ENCODE measurements at places on chromosomes 11 and 22.

DNA sequence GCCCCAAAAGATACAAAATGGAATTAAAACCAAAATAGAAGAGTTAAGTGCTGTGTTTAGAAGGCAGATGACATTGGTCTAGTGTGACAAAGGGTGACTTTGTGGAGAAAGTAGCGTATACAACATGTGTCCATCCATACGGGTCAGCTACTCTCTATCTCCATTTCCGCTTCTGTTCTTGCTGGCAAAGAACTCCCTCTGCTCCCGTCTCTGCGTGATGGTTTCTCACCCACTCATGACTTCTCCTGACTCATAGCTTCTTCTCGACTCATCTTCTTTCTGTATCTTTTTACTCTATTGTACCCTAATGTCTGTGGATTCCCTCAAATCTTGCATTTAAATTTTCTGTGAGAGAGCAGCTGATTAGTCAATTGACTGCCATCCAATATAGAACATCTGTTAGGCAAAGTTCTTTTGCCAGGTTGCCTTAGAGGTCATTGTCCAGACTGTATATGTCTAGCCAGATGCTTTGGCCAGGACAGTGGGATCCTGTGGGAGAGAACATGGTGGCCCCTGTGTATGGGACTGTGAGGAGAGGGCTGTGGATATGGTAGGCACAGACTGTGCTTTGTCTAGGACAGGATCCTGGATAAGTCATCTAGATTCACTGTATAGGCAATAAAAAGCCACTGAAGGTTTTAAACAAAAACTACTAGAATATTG lies 28.4 kb downstream of the MMP13 start:
- DNase-seq: no peak

- no peak for DNase-seq
Measured at GRCh38 chr11:88301488-88302140, 35.9 kb downstream of the CTSC start.

GRCh38 chr22:35390933-35391332 lies 9.0 kb upstream of the MCM5 start:
- DNase-seq: no peak

DNA sequence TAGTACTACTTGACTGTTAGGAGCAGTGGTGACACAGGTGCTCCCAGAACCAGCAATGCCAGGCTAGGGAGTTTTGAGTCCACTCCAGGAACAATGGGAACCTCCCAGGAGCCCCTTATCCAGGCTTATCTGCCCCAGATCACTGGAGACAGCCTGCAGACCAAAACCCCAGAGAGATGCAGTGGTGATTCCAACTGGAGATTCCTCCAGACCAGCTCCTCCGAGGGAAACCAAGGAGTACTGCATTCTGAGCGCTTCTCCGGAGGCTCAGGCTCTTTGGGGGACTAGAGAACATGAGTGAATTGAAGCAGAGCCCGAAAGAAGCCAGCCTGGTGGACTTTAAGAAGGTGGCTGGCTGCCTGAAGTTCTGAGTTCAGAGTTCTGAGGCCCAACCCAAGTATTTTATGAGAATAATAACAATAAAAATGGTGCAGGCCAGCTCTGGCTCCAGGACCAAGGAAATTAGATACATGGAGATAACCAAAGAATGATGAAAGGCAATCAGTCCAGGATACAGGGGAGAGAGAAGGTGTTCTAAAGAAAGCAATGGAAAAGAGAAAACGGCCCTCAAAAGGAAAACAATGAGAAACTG lies 1.3 kb upstream of the TMEM25 start:
- no peak for DNase-seq

GRCh38 chr22:45036154-45036553 lies 26.3 kb upstream of the PHF21B start:
- no peak for DNase-seq

GRCh38 chr11:26613759-26614158 lies 41.7 kb upstream of the MUC15 start:
- DNase-seq: no peak

DNA sequence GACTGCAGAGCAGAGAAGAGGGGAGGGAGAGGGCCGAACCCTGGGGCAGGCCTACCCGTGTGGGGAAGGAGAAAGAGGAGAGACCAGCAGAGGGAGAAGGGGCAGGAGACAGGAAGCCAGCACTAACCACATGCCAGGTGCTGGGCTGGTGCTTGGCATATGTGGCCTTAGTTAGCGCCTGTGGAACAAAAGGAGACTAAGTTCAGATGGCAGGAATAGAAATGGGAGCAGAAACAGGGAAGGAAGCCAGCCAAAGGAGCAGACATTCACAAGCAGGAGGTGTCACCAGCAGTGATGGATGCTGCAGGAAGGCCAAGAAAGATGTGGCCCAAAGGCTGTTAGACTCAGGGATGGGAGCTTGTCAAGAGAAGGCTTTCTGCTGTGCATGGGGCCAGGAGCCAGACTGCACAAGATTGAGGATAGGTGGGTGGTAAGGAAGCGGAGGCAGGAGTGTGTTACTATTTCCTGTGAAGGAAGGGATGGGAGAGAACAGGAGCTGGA lies 26.7 kb downstream of the TREH start:
- DNase-seq: no peak

DNA sequence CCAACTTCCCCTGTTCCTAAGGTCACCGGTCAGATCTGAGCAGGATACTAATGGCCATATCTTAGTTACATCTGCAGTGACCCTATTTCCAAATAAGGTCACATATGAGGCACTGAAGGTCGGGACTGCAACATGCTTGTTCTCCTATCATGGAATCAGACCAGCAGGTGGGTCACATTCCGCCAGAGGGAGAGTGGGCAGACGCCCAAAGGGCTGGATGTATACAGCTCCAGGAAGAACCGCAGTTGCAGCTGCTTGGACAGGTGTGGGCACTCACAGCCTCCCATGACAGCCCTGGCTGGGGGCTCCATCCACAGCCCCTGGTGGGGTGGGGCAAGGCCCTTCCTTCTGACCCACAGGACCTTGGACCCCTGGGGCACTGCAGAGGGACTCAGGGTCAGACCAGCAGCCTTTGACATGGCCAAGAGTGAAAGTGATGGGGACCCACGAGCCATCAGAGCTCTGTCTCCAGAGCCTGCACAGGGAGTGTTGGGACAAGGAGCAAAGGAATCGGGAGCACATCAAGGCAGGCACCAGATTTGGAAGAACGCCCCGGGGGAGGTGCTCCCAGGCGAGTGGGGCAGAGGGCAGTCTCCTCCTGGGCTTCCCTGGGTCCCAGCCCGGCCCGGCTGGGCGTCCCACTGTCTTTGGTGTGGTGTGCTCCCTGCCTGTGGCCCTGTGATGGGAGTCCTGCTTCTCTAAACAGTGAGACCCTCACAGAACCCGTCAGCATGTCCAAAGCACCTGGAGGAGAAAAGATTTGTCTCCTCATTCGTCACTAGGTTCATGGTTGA lies 13.3 kb upstream of the CD81 start:
- no peak for DNase-seq

DNA sequence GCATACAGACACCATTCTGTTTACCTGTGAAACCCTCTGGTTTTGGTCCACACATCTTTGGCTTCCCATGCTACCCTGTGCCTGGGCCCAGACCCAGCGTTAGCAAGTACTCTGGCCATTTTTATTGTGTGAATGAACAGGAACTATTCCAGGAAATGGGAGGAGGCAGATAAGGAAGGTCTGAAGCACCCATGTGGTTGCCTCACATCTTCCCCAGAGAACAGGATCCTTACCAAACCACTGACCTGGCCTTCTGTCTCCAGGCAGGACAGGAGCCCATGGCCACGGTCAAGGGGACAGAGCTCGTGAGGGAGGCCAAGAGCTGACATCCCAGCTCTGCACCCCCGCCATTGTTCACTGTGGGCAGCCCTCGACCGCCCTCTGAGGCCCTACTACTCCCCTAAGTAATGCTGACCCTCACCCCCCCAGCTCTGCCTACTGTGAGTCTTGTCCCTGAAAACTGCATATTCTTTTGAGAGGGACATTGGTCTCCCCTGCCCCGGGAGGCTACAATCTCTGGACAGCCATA lies 97.7 kb upstream of the TP53I11 start:
- DNase-seq: no peak

GRCh38 chr11:11444027-11444803 lies 91.2 kb upstream of the CSNK2A3 start:
- no peak for DNase-seq

DNA sequence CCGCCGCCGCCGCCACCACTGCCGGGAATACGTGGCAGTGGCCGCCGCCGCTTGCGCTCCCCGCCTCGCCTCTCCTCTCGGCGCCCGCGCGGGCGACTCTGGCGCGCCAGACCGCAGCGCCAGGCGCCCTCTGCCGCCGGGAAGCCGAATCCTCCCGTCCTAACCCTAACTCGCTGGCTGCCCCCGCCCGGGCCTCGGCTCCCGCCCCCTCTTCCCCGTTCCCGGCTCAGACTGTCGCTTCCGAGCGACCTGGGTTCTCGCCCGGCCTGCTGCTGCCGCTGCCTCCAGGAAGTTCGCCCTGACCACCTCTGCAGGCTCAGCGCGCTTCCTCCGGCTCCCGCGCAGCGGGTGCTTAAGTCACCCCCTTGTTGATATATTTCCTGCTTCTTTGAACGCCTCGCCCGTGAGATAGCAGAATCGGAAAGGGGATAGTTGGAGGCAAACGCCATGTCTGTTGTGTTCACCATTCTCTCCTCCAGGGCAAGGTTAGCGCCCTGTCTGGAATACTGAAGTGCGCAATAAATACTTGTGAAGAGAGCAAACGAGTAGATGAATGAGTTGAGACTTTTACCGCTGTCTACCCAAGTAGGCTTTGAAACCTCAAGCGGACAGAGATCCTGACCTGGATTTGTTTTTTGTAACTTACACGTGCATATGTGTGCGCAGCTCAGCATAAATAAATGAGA lies at the start of gene SMCO4:
SMCO4 (minus strand) TSS at position 100 of the 686 bp plus-strand sequence. CDS start 64,202 bp downstream, outside the sequence.
- peak; percentile 56 for DNase-seq

GRCh38 chr11:76314741-76315090 lies 66.2 kb downstream of the THAP12 start:
- no peak for DNase-seq

- DNase-seq: no peak
Measured at GRCh38 chr11:67609316-67609715, 2.6 kb downstream of the NDUFV1 start.

- DNase-seq: no peak
Measured at GRCh38 chr22:32533265-32534111, 58.9 kb downstream of the FBXO7 start.

- DNase-seq: no peak
Measured at GRCh38 chr22:36822581-36822980, 5.7 kb upstream of the PVALB start.

GRCh38 chr22:26852176-26852575 lies 194.8 kb downstream of the MIAT start:
- no peak for DNase-seq

DNA sequence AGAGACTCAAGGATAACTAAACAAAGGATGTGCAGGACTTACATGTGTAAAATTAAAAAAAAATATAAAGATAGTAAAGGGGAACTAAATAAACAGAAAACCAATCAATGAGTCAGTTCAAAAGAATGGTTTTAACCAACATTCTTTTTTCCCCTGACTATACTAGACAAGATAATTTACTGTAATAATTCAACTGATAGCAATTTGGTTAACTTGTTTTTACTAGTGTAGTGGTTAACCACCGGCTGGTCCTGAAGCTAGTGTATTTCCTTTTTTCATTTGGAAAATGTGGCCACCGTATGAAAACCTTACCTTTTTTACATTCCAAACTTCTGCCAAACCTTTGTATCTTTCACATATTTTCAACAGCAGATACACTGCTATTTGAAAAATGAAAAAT lies 123.1 kb downstream of the ARHGAP42 start:
- no peak for DNase-seq

DNA sequence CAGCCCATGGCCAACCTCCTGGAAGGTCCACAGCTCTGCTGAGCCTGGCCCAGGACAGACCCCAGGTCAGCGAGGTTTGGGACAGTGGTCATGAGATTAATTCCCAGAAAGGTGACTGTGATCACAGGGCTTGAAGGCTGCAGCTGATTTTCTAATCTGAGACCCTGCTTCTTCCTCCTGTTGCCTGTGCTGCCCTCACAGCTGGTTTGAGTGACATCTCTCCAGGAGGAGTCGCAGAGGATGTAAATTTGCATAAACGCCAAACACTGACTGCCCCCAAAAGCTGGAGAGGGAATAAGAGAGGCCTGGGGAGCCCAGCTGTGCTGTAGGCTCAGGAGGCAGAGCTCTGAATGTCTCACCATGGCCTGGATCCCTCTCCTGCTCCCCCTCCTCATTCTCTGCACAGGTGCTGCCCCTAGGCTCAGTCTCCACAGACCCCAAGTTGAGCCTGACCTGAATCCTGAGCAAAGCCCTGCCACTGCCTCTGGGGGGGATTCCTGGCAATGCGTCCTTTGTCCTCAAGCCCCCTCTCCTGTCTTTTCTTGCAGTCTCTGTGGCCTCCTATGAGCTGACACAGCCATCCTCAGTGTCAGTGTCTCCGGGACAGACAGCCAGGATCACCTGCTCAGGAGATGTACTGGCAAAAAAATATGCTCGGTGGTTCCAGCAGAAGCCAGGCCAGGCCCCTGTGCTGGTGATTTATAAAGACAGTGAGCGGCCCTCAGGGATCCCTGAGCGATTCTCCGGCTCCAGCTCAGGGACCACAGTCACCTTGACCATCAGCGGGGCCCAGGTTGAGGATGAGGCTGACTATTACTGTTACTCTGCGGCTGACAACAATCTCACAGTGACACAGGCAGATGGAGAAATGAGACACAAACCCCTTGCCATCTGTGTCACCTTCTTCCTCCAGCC lies 23.8 kb downstream of the GGTLC2 start:
- no peak for DNase-seq

- no peak for DNase-seq
Measured at GRCh38 chr11:110782616-110783015, 70.4 kb upstream of the ARHGAP20 start.

GRCh38 chr11:87356428-87356827 lies 318.7 kb downstream of the TMEM135 start:
- no peak for DNase-seq

GRCh38 chr22:44191036-44191454 lies 10.3 kb downstream of the PARVG start:
- no peak for DNase-seq

DNA sequence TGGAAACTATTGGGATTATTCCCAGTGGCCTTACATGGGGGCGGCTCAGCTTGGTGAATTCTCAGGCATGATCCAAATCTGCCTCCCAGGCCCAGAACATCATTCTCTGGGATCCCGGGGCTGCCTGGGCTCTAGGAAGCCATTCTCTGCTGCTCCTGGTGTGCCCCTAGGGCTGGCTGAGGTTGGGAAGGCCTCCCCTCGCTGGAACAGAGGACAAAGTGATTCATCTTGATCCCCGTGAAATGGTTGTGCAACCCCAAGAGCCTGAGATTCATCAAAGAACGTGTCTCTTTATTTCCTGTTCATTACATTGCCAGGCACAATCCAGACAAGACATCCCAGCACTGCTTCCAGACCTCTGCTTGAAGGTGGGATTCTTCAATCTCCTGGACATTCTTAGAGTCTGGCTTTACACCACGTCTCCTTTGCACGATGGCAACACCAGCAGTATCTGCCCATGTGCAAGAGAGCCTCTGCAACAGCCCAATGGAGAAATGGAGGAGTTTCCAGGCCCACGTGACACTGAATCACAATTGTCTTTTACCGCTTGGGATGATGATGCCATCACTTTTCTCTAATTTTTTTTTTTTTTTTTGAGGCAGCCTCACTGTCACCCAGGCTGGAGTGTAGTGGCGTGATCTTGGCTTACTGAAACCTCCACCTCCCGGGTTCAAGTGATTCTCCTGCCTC lies 52.3 kb downstream of the TST start:
- no peak for DNase-seq

GRCh38 chr11:119816660-119817059 lies 87.7 kb upstream of the NECTIN1 start:
- no peak for DNase-seq

- no peak for DNase-seq
Measured at GRCh38 chr11:109075976-109076375, 346.0 kb upstream of the C11orf87 start.

Measured in stimulated activated CD4-positive, alpha-beta T cell treated with anti-CD3 and anti-CD28 coated beads, Interleukin-15, amount 100 ng/mL, for 1 hour (primary cell).